ENCODE measurements at places on chromosomes 12 and 14.

GRCh38 chr14:41558490-41558889 lies 48.2 kb upstream of the LRFN5 start:
- DNase-seq, result no peak

- no peak for DNase-seq
These were observed 20.8 kb upstream of the P2RX4 start for GRCh38 chr12:121189131-121189530.

DNA sequence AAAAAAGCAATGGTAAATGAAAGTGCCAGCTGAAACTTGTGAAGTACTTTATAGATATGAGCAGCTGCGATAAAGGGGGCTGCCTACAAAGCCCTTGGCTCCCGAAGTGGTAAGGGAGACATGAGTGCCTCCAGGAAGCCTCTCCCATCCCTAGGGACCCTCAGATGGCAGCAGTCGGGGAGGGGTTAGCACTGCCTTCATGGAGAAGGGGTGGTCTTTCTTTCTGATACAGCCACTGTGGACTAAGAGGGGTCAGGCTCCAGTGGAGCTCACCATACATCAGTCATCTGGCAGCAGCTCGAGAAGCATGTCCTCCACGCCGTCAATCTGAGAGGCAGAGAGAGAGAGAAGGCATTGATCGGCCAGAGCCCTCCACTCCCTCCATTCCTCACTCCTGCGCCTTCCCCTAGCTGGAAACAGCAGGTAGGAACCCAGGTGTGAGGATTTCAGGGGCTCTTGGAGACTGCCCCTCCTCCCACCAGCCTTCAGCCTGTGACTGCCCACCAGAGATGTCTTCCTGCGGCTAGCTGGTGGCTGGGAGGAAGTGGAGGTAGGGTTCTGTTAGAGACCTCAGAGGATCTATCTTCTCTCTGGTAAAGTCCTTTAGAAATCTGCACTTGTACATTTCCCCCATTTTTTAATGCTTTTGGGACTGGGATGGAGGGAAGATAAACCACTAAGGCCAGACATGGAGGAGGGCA lies 2.3 kb downstream of the TCL1A start:
- no peak for DNase-seq

DNA sequence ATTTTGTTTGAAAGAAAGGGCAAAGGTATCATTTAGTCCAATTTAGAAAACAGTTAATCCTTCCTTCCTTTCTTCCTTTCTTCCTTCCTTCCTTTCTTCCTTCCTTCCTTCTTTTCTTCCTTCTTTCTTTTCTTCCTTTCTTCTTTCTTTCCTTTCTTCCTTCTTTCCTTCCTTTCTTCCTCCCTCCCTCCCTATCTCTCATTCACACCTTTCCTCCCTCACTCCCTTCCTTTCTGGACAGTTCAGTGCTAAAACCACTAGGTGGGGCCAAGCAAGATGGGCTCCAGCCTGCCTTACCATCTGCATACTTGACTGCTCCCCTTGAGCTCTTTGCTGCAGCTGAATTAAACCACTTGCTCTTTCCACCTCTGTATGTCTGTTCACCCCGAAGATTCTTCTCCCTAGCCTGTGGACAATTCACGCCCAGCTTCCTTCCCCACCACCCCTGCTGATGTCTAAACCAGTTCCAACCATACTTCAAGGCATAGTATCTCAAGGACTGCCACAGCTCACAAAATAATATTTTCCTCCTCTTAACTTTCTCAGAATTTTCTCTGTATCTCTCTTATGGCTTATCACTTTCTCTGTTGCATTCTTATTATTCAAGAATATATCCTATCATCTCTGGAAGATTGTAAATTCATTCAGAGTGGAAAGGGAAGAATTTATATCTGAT lies 78.0 kb downstream of the DBX2 start:
- DNase-seq, result peak; percentile 1

DNA sequence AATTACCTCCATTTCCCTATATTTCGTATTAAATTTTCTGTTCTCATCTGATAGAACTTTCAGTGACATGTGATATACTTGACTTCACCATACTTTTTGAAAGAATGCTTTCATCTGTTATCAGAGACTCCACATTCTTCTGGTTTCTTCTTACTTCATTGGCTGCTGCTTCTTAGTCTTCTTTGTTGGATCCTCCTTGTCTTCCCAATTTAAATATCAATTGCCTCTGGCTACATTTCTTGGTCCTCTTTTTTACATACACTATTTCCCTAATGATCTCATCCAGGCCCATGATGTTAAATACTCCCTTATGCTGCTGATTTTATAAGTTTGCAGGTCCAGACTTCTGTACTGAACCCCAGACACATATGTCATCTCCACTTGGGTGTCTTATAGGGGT lies 22.0 kb downstream of the OR5AU1 start:
- DNase-seq, result no peak

- DNase-seq, result peak; percentile 68
These were observed 1.4 kb downstream of the HMGA2 start for GRCh38 chr12:65825507-65826352.

GRCh38 chr14:76829013-76829365 lies 2.8 kb downstream of the LRRC74A start:
- peak; percentile 95 for DNase-seq

DNA sequence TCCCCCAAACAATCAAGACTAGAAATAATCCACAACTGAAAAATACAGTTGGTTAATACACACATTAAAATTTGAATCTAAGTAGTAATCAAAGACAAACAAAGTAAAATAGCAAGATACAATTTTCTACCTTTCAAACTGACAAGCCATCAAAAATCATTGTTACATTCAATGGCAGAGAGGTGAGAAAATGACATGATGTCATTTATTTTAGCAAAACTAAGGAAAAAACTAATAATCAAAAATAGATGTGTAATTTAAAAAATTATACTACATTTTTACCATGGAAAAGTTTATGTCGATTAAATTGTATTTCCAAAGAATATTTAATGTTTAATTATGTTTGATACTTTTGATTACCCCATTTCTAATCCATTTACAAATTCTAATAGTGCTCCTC lies 59.7 kb downstream of the NOVA1 start:
- DNase-seq, result no peak

GRCh38 chr12:29566441-29566840 lies 69.0 kb upstream of the OVCH1 start:
- no peak for DNase-seq

GRCh38 chr12:110093631-110094311 lies 30.4 kb upstream of the IFT81 start:
- no peak for DNase-seq

GRCh38 chr12:64679487-64680001 lies 69.2 kb downstream of the RASSF3 start:
- DNase-seq, result peak; percentile 48

GRCh38 chr12:128445415-128446127 lies 178.6 kb downstream of the TMEM132C start:
- no peak for DNase-seq

DNA sequence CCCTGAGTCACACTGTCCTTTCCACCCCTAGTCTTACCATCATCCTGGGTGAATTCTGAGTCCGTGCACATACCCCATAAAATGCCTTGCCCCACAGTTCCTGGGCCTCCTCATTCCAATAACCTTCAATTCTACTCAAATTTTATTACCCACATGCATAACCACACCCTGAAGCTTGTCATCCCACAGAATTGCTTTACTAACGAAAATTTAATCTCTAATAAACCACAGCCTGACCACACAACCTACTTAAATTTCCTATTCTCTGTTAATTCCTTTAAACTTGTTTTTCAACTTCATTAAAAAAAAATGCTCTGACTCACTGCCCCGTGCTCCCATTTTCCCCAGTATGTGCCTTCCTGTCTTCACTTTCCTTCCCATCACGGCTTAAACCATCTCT lies 205.9 kb downstream of the PHLDA1 start:
- DNase-seq, result peak; percentile 31

- DNase-seq, result no peak
These were observed 89.5 kb downstream of the PTPRO start for GRCh38 chr12:15411842-15412241.

GRCh38 chr12:108517288-108518100 lies 2.4 kb downstream of the FICD start:
- no peak for DNase-seq

GRCh38 chr14:72311116-72311515 lies 378.9 kb downstream of the RGS6 start:
- no peak for DNase-seq

GRCh38 chr14:23610815-23611289 lies 25.3 kb upstream of the DHRS2 start:
- DNase-seq, result no peak

DNA sequence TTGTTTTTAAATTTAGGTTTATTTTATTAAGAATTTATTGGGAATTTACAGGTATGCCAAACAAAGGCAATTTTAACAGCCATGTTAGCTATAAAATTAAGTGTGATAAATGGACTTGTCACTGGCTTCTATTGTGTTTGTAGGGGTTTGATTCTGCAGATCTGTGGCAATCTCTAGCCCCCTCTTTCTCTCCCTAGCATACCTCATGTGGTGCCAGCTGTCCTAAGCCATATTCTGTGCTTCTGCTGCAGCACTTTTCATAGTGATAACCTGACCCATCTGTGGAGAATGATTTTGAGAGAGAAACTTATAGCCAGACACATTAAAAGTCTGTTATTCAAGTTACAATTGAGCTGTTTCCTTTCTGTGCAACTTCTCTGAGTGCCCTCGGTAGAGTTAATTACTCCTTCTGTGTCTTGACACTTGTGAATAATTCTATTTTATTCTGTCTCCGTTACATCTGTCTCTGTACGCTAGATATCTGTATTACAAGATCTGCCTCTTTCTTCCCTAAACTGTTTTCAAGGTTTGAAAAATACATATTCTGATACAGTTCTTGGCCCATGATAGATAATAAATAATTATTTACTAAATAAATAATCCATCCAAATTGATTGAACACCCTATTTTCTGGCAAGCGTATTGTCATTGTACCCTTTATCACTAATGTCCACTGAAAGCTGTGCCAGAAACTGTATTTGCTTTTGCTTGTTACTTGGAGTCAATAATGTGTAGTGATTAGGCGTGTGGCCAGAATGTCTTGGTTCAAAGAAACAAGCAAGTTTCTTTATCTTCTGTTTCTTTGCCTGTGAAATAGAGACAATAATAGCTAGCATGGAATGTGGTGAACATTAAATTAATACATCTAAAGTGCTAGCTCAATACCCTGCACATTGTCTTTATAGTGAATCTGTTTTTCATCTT lies 40.0 kb downstream of the FRS2 start:
- DNase-seq, result no peak

- DNase-seq, result no peak
These were observed 201.6 kb downstream of the RAD51B start for GRCh38 chr14:68020999-68021663.

All from suppressor macrophage (primary cell).